Choroid plexus epithelial cell (primary cell): ENCODE measurements at places on chromosomes 5 and 9.

GRCh38 chr5:129541648-129542251, 81.7 kb downstream of the ADAMTS19 start:
- DNase-seq = peak; percentile 3

DNA sequence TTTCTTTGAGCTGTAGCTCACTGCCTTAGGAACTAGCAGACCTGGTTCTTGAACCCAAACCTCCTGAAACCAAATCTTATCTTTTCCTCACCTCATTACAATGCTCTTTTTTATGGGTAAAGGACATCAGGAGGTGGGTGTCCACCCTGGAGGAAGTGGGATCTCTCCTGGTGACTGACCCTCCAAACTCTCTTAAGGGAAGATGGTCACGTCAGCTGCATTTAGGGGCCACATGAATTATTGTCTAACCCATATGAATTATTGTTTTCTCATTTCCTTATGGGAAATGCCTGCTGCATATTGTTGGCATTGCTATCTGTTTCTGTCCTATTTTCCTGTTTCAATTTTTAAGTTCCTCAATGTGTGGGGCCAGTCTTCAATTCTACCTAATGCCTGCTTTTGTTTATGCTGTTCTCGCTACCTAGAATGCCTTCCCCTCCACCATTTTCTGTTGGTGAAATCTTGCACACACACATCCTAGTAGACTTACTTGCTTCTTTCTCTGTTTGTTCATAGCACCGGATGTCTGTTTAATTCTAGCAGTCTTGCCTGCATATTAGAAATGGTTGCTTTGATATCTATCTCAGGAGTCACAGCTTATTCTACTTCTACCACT, 22.0 kb upstream of the SPINK1 start:
- no peak for DNase-seq

DNA sequence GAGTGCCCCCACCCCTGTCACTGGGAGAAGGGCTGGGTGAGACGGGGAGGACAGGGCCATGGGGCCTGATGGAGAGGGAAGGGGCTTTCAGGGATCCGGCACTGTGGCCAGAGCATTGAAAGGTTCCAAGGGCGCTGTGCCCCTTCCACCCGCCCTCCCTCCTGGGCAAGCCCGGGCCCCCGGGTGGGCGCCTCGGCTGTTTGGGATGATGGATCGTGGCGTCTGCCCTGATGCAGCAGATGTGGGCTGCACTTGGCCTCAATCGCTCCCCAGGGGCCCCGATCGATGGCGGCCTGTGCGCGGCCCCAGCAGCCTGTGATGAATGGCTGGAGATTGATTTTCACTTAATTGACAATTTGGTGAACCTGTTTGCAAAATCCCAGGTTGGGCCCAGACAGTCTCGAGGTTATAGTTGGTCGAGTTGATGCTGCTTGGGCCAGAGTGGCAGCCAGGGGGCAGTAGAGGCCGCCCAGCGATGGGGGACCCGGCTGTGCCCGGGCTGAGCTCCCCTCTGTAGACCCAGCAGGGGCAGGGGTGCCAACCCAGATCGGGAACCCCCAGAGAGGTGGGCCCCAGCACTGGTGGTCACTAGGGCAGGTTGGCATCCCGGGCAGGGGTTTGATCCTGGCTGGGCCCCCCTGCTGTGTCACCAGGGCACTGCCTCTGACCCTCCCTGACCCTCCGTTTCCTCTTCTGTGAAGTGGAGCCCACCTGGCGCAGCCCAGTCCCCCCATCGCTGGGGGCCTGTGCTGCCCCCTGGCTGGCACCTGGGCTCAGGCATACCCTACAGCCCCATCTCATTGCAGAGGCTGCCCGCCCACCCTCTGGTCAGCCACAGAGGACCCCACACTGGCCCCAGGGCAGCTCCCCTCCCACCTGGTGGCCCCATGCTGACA, 34.7 kb downstream of the LHX3 start:
- peak; percentile 22 for DNase-seq

DNA sequence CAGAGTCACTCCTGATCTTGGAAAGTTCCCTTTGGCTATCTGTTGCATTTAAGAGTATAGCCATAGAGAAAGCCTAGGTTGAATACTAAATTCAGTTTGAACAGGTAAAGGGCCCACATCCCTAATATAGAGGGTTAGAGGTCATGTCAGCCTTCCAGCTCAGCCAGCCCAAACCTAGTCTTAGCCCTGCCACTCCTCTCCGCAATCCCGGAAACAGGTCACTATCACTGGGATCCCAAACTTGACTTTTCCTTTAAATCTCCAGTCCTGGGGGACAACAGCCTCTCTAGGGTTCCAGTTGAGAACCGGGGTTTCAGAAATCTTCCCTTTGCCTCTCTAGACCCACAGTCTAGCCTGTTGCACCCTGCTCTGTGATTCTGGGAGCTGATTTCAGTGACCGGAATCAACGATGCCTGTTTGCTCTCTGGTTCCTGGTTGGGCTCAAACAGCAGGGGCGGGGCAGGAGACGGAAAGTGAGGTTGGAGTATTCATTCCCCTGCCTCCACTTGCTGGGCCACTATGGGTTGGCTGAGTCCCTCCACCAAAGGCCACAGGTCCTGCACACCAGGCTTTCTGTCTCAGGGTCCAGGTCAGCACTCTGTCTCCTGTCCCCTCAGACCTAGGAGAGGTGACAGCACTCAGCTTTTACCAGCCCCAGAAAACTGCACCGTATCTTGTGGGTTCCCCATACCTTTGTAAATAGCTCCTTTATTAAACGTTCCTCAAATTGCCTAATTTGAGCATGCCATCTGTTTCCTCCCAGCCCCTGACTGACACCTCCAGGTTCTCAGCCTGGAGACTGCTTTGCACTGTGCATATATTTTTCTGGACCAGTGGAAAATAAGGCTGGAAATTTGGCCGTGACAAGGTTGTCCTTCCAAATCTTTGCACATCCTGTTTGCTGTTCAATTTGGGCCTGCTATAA, 23.8 kb upstream of the CPEB4 start:
- no peak for DNase-seq

DNA sequence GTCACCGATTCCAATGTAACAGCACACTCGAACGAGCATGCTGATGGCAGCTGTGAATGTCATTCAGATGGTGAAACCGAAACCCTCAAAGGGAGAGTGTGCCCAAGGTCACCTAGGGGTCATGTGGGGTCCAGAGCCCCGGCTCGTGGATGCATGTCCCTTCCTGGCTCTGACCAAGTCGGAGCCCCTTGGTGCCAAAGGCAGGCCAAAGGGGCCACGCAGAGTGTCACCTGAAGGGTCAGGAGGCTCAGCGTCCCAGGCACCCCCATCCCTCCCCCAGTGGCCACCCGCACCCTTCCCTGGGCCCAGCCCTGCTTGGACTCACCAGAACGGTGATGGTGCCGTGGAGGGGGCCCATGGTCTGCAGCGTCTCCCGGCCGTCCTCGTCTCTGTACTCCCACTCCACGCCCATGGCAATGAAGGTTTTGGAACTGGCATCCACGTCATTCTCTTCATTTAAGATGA, 69.5 kb downstream of the ZNF354C start:
- no peak for DNase-seq

- DNase-seq = peak; percentile 72
These were observed 88.8 kb downstream of the NR3C1 start for GRCh38 chr5:143314659-143315058.

DNA sequence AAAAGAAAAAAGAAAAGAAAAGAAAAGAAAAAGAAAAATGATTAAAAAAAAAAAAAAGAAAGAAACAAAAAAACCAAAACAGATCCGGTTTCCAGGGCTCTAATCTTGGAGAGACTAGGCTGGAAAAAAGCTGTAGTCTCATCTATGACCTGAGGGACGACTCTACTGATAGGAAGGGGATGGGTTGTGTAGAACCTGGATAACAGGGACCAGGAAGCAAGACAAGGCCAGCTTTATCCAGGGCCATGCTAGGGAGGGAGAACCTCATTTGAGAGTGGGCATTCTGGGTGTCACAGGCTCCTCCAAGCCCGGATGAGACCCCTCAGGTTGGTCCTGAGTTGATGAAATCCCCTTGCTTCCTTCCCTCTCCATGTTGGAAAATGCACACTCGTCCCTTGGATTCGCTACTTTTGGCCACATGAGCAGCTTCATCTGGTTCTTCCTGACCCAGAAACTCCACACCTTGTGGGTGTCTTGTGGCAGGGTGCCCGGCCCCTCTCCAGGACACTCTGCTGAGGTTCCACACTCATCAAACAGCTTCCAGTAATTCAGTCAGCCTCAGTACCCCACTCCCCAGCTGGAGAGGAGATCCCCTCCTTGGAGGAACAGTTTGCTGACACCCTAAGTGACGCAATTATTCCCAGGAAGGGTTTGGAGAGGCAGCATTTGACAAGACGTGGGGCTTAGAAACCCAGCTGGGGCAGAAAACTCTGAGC, 71.1 kb upstream of the LHFPL2 start:
- no peak for DNase-seq

DNA sequence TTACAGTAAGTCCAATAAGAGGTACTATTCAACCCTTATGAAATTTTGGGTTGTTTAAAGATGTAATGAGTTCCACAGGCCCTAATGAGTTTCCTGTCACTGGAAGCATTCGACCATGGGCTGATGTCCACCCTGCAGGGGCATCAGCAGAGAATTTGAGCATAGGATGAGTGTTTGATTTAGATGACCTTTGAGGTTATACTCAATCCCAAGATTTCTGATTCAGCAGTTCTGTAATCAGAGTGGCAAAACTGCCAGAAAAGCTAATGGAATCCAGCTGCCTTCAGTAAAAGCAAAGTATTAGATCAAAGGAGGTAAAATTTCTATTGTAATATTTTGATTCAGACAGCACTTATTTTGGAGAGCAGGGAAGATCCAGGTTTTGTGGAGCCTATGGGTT, 68.3 kb downstream of the COX7C start:
- DNase-seq = no peak

- DNase-seq = peak; percentile 73
These were observed 294.7 kb downstream of the CHSY3 start for GRCh38 chr5:130198927-130199326.

GRCh38 chr9:15606643-15607472, 54.0 kb downstream of the CCDC171 start:
- peak; percentile 58 for DNase-seq

- no peak for DNase-seq
These were observed 175.4 kb downstream of the RGS3 start for GRCh38 chr9:113638897-113639296.

DNA sequence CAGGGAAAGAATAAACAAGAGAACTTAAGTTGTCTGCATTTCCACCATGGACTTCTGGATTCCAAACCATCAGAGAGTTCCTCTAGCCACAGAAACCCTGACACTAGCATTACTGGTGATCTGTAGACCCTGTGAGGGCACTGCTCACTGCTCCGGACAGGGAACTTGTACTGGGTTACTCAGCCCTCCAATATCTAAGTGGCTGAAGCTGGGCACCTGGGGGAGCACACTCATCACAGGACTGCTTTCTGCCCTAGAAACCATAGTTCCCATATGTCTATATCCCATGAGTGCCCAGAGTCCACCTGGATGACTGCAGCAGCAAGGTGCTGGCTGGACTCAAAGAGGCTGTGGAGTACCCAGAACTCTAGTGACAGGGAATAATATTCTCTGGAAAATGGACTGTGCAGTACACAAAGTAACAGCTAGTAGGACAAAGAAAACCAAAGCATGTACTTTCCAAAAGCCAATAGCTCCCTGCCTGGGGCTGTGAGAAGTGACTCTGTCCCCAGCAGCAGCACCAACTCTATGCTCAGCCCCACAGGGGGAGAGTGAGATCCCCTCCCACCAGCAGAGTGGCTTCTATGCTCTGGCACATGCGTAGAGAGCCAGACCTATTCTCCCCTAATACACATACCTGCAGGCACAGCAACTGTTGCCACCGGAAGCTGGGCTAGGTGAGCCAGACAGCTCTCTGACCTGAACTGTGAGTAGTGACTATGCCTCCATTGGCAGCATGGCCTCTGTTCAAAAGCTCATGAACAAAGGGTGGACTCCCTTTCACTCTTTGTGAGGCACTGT, 472.9 kb upstream of the FTMT start:
- no peak for DNase-seq

- peak; percentile 94 for DNase-seq
These were observed 10.3 kb upstream of the ABL1 start for GRCh38 chr9:130824643-130825350.

GRCh38 chr9:116051528-116051927, 102.1 kb upstream of the PAPPA start:
- no peak for DNase-seq

DNA sequence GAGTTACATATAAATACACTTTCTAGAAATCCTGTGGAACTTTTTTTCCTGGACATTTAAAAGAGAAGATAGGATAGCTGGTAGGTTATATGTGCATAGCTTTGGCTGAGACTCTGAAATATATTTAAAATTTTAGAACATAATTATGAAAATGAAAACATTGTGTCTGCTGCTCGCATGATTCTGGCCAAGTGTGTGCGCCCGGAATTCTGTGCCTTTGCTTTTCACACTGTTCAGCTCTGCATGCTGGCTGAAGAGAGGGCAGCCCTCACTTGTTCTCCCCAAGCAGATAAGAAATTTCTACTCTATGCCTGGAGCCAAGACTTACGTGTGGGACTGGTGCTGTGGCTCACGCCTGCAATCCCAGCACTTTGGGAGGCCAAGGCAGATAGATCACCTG, 153.9 kb downstream of the MED10 start:
- DNase-seq = no peak

- DNase-seq = no peak
These were observed 407.4 kb downstream of the ENC1 start for GRCh38 chr5:74233091-74233490.

- peak; percentile 82 for DNase-seq
These were observed 31.2 kb upstream of the LRRC14B start for GRCh38 chr5:160173-160510.

GRCh38 chr5:21681911-21682310, 1171.2 kb downstream of the CDH12 start:
- no peak for DNase-seq

GRCh38 chr9:82353631-82354278, 365.2 kb downstream of the SPATA31D1 start:
- DNase-seq = no peak

DNA sequence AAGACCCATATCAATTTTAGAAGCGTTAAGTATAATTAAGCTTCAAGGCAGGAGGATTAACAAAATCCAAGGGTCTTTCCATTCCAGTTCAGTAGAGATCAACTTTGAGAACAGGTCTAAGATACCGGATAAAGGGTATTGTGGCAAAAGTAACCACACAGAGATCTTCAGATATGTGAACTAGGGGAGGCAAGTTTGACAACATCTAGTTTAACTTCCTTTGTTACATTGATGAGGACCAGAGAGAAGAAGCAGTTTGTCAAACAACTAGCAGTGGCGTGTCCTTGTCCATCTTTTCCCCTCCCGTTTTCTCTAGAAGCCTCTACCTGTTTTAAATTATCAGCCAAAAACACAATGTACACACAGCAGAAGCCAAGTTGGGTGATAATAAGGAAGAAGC, 8.6 kb downstream of the SLC36A2 start:
- DNase-seq = no peak

DNA sequence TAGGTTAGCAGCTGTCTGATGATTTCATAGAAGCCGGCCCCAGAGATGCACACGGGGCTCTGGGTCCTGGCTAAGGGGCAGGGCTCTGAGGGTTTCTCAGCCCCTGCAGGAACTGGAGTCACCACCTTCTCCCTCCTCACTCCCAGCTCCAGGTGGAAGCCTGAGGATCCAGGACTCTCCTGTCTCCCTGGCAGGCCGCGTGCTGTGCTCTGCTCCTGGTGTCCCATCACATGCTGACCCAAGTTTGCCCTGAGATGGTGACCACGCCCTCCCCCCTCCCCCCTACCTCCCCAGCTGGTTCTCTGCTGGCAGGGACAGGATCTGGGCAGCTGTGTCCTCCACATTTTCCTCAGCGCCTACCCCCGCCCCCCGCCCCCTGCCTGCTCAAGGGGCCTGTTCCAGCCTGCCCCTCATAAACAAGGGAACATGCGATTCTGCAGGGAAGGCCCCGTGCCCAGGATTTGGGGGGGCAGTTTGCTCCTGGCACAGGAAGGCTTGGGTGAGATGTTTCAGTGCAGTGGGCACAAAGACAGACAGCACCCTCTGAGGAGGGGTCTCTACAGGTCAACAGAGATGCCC, 87.4 kb downstream of the PSD2 start:
- DNase-seq = no peak
